ENCODE measurements at places on chromosomes 2 and 18.
A peak's percentile ranks its signal among the peaks of the same experiment; 100 is the strongest.

GRCh38 chr18:28412521-28412920 lies 235.6 kb upstream of the CDH2 start:
- DNase-seq, result no peak

DNA sequence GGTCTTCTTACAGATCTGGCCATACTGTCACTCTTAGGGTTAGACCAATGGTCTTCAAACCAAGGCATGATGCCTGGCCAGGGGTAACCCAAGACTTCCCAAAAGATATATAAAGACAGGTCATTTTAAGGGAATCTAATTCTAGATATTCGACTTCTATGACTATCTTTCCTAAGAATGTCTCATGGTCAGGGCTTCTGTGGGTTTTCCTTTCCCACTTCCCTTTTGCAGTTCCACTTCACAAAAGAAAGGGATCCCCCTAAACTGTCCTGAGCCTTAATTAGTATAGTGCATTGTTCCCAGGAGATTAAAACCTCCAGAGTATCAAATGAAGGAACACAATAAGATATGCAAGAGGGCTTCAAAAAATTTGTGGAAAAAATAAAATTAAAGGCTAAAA lies 223.6 kb upstream of the SIX2 start:
- no peak for DNase-seq

- peak; percentile 40 for DNase-seq
Observed at GRCh38 chr2:190340369-190340768, 3.0 kb upstream of the INPP1 start.

GRCh38 chr2:71618327-71619113 lies 165.2 kb downstream of the DYSF start:
- DNase-seq, result peak; percentile 40

DNA sequence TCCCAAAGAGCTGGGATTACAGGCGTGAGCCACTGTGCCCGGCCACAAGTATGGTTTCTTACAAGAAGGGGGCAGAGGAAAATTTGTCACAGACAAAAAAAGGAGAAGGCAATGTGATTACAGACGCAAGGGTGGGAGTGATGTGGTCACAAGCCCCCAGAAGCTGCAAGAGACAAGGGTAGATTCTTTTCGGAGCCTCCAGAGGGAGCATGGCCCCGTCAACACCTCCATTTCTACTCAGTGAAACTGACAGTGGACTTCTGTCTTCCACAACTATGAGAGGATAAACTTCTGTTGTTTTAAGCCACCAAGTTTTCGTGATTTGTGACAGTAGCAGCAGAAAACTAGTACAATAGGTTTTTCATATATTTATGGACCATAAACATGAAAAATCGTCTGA lies 2.1 kb upstream of the TCF7L1 start:
- no peak for DNase-seq

DNA sequence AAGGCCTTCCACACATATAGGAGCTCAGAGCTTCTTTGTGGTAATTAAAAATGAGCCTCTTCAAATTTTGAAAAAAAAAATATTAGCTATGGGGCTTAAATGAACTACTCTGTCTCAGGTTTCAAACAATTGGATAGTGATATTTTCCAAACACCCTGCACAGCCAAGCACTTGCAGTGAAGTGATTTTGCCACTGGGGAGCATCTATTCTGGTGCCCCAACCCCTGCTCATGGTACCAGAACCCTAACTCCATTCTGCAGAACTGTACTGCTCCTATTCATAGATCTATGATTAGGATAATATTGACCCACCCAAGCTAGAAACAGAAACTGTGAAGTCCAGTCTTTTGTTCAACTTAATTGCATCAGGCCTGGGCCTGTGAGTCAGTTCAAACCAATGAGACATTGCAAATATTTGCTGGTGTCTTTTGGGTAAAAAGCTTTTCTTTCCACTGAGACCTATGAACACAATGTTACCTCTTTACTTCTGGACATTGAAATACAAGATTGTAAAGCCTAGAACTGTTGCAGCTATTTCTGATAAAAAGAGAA lies 324.0 kb downstream of the GALNT13 start:
- no peak for DNase-seq

Data from erythroblast (primary cell).